ENCODE measurements at places on chromosomes 16 and 17.

GRCh38 chr16:85158743-85159178 lies 46.5 kb upstream of the CIBAR2 start:
- no peak for DNase-seq

- no peak for DNase-seq
These were observed 27.0 kb downstream of the RTN4RL1 start for GRCh38 chr17:1997927-1998742.

DNA sequence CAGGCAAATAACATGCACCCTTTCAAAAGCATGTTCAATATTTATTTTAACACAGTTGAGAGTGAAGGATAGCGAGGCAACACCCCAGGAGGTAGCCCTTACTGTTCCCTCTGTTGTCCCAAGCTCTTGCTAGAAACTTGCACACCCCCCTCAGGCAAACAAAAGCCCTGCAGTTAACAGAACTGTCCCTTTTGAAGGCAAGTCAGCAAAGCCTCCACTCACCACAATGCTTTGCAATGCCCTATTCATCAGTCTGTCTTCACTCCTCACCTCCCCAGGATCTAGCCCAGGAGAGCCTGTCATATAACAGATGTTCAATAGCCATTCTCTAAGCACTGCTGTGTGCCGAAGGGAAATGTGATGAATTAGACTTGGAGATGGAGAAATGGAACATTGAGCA lies 3.5 kb upstream of the CNEP1R1 start:
- DNase-seq, result peak; percentile 3

DNA sequence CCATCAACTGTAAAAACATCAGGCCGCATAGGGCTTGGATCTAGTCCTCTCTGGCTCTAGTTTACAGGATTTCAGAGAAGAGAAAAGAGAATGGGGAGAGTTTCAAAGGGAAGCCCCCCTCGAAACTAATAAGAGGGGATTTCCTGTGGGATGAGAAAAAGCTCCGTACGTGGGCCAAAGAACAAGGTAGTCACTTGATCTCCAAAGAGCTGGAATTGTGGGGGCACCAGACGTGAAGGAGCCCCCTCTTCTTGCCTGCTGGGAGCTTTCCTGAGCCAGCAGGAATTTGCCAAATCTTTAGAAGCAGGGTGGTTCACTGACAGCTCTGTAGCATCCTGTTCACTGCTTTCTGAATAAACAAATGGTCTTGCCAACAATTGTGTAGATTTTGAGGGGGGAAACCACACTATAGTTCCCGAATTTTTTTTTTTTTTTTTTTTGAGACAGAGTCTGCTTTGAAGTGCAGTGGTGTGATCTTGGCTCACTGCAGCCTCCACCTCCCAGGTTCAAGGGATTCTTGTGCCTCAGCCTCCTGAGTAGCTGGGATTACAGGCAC lies 7.0 kb upstream of the TMIGD1 start:
- DNase-seq, result no peak

DNA sequence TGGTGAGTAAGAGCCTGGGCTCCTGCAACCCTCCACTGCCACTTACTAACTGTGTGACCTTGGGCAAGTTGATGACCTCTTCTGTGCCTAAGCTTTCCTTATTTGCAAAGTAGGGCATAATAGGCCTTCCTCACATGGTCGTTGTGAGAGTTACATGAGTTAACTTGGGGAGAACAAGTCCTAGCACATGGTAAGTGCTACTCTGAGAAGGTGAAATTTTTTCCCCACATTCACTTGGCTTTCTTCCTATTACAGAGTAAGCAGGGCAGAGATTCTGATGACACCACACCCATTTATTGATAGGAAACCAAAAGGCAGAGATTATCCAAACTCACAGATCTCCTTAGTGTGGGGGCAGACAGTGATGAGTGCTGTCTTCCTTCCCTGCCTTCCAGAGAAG lies 1.6 kb downstream of the KCNH4 start:
- DNase-seq, result no peak

GRCh38 chr17:39754161-39754957 lies 16.6 kb downstream of the GRB7 start:
- DNase-seq, result peak; percentile 88

- DNase-seq, result no peak
These were observed 21.5 kb upstream of the RBFOX3 start for GRCh38 chr17:79632432-79632735.

GRCh38 chr16:87329436-87330256 lies 12.5 kb upstream of the C16orf95 start:
- no peak for DNase-seq

- DNase-seq, result no peak
These were observed 368.6 kb downstream of the CDH13 start for GRCh38 chr16:82995286-82995923.

DNA sequence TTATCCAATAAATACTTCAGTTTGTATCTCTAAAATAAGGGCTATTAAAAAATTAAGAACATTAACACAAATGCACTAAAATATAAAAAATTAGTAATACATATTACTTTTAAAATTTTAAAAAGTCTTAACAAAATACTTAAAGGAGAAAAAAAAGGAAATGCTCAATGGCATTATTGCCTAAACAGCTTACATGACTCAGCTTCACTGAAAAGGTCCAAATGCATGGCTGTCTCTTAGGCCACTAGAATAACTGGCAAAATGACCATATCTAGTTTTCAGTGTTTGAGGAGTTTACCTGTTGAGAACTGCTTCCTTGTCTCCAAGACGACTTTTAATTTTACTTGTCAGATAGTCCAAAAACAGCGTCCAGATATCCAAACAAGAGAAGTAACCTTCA lies 66.0 kb downstream of the XPO6 start:
- no peak for DNase-seq

- DNase-seq, result no peak
These were observed 1.6 kb downstream of the MIEF2 start for GRCh38 chr17:18262111-18262510.

GRCh38 chr16:4615384-4616046 lies 827 bp upstream of the UBALD1 start:
- DNase-seq, result no peak

GRCh38 chr16:89352091-89352681 lies 134.7 kb downstream of the ZNF778 start:
- DNase-seq, result no peak

DNA sequence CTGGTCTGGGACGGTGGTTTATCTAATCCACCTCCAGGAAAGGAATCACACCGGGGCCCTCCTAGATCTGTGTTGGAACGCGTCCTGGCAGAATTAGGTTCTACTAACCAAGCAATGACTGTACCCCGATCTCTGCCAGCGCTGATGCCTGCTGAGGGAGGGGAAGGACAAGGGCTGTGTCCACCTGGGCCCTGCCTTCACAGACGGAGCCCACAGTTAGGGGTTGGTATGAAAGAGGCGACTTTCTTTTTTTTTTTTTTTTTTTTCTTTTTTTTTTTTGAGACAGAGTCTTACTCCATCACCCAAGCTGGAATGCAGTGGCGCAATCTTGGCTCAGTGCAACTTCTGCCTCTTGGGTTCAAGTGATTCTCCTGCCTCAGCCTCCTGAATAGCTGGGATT lies 9.9 kb upstream of the KRT19 start:
- DNase-seq, result no peak

DNA sequence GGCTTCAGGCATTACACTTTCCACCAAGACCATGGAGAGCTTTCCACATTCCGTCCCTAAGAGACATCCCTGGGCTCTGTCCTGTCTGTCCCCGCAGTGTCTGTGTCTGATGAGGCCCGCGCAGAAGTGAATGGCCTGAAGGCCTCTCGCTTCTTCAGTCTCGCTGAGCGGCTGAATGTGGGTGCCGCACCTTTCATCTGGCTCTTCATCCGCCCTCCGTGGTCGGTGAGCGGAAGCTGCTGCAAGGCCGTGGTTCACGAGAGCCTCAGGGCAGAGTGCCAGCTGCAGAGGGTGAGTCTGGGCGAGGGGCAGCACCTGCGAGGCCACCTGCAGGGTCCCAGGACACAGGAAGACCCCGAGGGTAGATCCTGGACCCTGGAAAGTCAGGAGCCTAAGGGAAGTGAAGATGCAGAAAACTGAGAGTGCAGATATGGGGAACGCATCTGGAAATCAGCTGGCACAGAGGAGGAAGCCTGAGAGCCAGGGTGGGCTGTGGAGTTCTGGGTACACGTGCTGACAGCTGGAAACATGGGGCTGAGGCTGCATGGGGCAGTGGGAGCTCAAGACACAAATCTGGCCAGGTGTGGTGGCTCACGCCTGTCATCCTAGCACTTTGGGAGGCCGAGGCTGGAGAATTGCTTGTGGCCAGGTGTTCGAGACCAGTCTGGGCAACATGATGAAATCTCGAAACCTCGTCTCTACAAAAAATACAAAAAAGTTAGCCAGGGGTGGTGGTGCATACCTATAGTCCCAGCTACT lies 8.0 kb downstream of the CCNF start:
- no peak for DNase-seq

DNA sequence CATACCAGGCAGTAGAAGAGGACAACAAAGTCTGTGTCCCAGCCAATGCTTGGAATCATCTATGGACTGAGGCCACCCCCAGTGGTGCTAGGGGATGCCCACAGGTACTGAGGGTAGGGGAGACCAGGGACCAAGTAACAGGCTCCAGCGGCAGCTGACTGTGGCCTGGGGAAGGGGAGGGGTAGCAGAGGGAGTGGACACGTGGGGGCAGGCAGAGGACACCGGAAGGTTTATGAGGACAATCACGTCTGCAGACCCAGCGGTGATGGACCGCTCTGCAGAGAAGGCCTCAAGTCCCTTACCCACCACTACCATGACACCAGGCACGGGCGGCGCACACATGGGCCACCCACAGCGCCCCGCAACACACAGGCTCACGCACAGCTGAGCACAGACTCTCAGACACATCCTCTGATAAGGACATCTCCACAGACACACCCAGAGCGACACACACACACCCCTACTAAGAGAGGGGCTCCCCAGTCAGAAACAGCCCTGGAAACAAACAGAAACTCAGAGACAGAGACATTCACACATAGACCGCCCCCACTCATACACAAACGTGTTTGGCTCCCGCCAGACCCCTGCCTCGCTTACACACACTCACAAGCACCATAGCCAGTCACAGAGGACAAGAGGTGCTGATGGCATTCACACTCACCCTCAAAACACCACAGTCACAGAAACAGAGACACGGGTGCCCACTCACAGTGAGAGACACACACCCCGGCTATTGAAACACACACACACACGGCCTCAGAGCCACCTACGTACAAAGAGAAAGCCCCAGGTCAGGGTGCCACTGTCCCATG lies 35.8 kb downstream of the SRCIN1 start:
- DNase-seq, result no peak

DNA sequence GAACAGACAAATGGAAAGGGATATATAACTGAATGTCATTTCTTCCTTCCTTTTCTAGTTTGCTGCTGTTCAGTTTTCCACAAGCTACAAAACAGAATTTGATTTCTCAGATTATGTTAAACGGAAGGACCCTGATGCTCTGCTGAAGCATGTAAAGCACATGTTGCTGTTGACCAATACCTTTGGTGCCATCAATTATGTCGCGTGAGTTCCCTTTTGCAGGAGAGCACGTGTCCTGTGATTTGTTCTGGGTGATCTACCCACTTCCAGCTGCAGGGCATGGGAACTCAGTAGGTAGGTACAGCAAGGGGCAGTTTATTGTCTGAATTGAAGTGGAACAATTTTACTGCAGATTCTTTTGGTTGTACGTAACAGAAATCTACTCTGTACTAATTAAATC lies 8.8 kb downstream of the ITGAL start:
- no peak for DNase-seq

DNA sequence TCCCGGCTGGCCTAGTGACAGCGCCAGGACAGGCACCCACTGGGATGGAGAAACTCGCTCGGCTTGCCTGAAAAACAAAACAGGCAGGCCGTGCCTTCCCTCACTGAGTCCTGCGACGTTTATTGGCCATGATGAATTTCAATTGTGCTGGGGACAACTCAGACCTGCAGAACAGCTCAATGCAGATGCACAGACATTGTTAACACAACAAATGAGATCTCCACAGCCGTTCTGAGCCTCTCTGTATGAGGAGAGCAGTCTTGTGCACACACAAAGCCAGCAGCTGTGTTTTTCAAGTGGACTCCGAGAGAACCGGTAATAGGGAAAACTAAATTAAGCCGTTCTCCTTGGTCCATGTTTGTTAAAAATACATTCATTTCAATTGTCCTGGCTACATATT lies 15.9 kb downstream of the SHISA6 start:
- DNase-seq, result no peak

GRCh38 chr16:53598511-53599275 lies 95.7 kb upstream of the AKTIP start:
- no peak for DNase-seq

DNA sequence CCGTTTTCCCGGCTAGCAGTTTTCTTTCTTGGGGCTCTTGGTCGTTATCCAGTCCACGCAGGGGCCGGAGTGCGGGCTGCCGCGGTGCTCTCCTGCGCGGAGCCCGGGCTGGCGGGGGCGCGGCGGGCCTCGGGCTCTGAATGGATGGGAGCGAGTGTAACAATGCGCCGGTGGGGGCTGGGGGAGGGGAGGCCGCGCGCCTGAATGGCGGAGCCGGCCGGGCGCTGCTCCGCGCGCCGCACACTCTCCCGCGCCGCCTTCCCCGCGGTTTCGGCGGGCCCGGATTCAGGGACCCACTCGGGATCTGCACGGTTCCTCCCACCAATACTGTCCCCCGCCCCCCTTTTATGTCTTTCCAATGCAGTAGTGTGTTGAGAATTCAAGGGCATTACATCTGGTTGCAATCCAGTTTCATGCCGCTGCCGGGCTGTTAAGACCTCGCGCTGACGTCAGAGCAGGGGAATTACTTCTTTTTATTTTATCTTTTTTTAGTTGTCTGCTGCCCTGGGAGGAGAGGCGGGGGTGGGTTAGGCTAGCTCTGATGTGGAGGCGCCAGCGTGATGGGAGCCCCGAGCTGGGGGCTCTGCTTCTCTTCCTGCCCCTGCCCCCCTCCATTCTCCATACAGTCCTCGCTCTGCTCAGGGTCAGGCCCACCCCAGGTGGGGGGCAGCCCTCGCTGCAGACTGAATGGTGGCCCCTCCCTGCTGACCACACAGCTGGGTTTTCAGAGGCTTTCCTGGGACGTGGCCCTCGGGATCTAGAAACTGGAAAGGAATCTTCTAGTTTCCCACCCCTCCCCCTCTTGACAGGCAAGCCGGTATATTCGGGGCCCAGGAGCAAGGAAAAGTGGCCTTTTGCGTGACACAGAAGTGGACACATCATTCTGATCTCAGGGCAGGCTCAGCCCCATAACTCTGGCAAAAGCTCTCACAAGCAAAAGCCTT lies 1.8 kb downstream of the RAI1 start:
- peak; percentile 71 for DNase-seq

Measured in HCEC 1CT (cell line).